ENCODE measurements at places on chromosomes 16 and 17.

- peak; percentile 17 for DNase-seq
Measured at GRCh38 chr17:21573961-21574610, 118.2 kb upstream of the KCNJ18 start.

- no peak for DNase-seq
Measured at GRCh38 chr16:16988963-16989362, 481.8 kb downstream of the XYLT1 start.

- peak; percentile 23 for DNase-seq
Measured at GRCh38 chr17:38898291-38898679, 27.1 kb upstream of the LASP1NB start.

DNA sequence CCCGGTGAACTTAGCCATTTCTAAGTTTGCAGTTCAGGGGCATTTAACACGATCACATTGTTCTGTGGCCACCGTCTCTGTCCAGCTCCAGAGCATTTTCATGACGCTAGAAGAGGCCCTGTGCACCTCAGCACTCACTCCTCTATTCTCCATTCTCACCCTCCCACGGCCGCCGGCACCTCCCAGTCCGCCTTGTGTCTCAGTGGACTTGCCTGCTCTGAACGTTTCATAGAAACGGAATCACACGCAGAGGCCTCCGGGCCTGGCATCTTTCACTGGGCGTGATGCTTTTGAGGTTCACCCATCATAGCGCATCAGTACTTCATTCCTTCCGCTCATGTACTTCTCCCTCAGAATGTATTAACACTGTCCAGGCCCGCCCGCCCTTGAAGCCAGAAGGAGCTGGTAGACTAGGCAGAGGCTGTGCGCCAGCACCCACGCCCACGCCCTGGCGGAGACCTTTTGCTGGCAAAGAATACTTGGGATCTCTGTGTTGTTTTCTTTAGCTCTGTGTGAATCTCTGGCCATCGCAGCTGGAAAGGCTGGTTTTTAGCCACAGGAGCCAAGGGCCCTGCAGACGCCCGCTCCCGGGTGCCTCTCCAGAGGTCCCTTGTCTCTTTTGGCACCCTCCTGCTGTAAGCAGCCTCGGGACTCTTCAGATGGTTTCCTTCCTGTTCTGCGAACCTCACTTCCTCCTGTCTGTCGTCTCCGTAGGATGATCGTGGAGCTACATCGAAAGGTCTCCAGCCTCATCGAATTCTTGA lies 23.4 kb upstream of the JPT2 start:
- no peak for DNase-seq

DNA sequence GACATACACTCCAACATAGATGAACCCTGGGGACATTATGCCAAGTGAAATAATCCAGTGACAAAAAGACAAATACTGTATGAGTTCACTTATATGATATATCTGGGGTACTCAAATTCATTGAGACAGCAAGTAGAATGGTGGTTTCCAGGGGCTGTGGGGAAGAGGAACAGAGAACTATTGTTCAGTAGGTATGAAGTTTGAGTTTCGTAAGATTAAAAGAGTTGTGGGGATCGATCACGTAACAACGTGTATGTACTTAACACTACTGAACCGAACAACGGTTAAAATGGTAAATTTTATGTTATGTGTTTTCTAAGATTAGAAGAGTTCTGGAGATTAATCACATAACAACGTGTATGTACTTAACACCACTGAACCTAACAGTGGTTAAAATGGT lies 100.8 kb downstream of the HS3ST3A1 start:
- no peak for DNase-seq

GRCh38 chr17:35791681-35792350 lies 3.6 kb downstream of the MMP28 start:
- no peak for DNase-seq

- no peak for DNase-seq
Measured at GRCh38 chr16:81513204-81514040, 68.8 kb downstream of the CMIP start.

GRCh38 chr16:11333010-11333409 lies 12.2 kb upstream of the RMI2 start:
- no peak for DNase-seq

DNA sequence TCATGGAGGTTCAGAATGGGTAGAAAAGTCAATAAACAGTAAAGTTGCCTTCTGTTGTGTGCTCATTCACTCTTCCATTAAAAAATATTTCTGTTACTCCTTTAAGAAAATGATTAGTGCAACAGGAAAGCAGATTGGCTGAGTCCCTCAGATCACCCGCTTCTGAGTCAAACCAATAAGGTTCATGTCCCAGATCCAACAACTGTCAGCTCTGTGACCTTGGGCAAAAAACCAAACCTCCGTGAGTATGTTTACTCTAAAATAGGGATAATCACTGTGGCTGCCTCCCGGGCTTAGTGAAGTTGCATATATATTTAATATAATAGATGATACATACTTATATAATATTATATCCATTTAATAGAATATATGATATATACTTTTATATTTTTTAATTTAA lies 698.5 kb upstream of the RBFOX1 start:
- no peak for DNase-seq

DNA sequence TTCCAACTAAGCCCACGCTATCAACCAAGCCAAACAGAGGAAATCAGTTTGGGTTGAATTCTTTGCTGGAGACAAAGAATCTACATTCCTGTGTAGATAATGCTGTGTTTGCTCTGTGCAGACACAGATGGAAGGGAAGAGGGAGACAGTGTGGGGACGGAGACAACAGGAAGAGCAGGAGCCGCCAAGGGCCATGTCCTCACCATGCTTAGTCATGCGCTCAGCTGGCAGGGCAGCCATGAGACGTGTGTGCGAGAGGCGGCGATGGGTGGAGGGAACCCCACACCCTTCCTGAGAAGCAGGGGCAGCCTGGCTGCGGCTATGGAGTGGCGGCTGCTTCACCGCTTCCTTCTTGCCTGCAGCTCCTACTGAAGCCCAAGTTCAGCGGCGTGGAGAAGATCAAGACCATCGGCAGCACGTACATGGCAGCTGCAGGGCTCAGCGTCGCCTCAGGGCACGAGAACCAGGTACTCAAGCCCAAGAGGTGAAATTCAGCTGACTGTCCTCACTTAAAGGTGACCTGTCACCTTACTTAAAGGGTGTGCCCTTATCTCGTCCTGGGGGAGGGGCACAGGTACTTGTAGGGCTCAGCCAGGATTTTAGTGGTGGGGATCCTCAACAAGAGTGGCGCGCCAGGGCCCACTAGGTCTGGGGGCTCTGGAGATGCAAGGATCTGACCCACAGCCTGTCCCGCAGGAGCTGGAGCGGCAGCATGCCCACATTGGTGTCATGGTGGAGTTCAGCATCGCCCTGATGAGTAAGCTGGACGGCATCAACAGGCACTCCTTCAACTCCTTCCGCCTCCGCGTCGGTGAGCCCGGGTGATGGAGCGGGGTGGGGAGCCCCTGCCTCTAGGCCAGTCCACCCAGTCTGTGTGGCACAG lies 47.5 kb downstream of the ADCY7 start:
- no peak for DNase-seq

DNA sequence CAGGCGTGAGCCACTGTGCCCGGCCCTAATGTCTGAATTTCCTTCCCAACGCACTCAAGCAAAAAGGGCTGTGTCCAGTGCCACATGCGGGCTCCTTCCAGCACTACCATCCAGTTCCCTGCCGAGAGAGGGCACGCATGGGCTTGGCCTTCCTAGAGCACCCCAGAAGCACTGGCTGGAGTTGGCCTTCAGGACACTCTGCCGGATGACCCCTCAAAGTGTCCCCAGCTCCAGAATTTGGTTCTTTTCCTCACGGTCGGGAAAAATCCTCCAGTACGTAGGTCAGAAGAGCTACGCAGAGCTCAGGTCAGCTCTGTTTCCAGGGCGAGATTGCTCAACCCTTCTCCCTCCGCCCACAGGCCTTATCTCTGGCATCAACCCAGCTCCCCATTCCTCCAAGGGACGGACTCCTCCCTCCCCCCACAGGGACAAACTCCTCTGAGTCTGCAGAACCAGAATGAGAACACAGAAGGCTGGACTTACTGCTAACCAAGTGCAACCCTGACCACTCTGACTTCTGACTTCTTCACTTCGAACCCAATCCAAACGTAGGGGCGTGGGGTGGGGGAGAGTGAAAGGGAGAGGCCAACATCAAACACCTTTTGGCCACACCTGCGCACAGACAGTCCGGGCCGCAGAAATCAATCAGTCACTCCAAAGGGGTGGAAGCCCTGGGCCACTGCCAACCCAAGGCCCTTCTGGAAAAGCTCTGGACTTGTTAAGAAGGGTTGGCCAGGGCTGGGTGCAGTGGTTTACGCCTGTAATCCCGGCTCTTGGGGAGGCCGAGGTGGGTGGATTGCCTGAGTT lies 3.6 kb downstream of the CDC42EP4 start:
- DNase-seq, result no peak

DNA sequence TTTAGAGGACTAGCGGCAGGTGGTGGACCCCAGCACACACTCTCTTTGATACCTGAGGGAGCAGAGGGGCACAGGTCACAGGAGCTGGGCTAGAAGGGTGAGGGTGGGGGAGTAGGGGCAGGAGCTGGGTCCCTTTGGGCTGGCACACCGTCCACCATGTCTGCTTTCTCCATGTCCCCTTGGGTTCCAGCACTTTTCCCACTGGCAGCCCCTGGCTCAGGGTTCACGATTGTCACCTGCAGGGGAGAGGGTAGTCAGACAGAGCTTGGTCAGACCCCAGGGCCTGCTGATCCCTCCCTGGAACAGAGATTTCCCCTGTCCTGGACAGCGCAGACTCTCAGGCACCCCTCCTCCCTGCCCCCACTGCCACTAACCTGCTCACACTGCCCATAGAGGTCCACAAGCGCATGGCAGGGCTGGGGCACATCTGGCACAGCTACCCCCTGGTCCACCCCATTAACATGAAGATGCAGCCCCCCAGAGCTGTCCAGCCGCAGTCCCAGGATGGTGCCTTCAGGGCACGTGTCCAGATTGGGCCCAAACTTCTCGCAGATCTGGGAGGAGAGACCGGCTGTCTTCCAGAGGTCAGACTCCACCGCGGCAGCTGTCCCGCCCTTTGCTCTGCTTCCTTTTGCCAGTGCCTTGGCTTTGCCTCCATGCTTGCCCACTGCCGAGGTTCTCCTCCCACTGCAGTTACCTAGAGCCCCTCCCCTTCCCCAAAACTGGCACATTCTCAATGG lies 3.1 kb upstream of the GPS2 start:
- no peak for DNase-seq

DNA sequence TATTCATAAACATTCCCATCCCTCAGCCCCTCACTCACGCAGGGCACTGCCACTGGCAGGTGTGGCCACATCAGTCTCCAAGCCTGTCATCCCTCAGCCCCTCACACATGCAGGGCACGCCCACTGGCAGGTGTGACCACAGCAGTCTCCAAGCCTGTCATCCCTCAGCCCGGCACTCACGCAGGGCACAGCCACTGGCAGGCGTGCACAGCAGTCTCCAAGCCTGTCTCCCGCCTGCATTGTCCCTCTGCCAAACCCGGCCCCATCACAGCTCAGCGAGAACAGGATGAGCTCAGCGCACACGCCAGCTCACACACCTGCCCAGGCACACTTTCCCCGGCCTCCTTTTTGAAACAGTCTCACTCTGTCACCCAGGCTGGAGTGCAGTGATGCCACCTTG lies 11.4 kb upstream of the KREMEN2 start:
- DNase-seq, result no peak

DNA sequence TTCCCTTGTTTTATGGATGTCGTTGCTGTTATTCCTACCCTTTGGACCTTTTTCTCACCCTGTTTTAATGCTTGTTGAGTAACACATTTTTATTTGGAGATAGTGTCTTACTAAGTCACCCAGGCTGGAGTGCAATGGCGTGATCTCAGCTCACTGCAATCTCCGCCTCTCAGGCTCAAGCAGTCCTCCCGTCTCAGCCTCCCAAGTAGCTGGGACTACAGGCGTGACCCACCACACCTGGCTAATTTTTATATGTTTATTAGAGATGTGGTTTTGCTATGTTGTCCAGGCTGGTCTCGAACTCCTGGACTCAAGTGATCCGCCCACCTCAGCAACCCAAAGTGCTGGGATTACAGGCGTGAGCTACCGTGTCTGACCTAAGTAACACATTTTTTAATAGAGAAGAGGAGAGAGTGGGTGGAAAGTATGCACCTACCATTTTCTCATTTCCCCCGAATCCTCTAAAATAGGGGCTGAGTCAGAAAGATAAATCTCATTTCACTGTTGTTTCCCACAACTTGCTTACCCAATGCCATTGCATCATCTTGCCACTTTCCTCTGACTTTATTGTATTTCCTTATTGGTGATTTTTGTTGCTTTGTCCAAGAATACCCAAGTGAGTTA lies 7.0 kb downstream of the DHX40 start:
- DNase-seq, result no peak

GRCh38 chr17:44492706-44493272 lies 10.4 kb downstream of the GPATCH8 start:
- no peak for DNase-seq

Measured in stimulated activated CD4-positive, alpha-beta T cell treated with anti-CD3 and anti-CD28 coated beads, Interleukin-15, amount 100 ng/mL, for 48 hours (primary cell).